NCI-H524 treated with DMSO at 0.1 percent for 48 hours (cell line): ENCODE measurements at places on chromosomes 11 and 22.

DNA sequence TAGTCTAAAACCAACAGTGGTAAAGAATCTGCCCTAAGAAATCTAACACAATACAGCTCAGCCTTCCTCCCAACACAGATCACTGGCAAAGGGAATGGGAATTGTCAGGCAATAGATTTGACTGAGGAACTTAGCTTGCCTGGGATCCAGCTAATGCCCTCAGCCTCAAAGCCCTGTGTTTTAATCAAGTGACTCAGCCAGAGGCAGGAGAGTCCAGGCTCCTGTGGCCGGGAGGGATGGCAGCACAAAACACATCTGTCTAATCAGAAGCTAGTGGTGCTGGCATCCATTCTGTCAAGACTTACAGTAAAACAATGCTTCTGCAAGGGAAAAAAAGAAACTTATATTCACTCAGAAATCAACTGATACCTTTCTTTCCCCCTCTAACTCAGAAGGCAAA, 5.6 kb downstream of the SYTL2 start:
- DNase-seq, result no peak

- no peak for DNase-seq
Measured at GRCh38 chr22:46687048-46687444, 51.0 kb downstream of the CERK start.

- DNase-seq, result no peak
Measured at GRCh38 chr22:27154717-27155116, 497.3 kb downstream of the MIAT start.

GRCh38 chr11:124799348-124800225, 619 bp downstream of the MSANTD2 start:
- DNase-seq, result no peak

GRCh38 chr11:127247261-127247851, 246.8 kb upstream of the KIRREL3 start:
- DNase-seq, result no peak

GRCh38 chr11:91396236-91397133, 828.1 kb upstream of the FAT3 start:
- DNase-seq, result no peak

GRCh38 chr22:32578752-32579151, 104.1 kb downstream of the FBXO7 start:
- DNase-seq, result no peak

GRCh38 chr11:35554491-35555437, 29.3 kb upstream of the PAMR1 start:
- no peak for DNase-seq

DNA sequence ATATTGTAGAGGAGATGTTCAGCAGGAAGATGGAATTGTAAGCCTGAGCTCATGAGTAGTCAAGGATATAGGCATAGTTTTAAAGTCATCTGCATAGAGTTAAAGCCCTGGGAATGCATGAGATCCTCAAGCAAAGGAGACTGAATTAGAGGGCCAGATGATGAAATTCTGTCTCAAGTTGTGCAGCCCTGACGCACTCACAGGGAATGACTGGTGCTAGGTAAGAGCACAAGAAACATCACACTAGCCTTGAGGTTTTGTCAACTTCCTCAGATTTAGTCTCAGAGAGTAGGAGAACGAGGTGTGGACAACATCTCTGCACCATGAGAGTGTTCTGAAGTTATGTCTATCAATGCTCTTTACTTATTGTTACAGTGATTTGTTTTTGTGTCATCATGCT, 5.8 kb downstream of the RAB38 start:
- no peak for DNase-seq

GRCh38 chr11:120695939-120696338, 184.4 kb downstream of the GRIK4 start:
- DNase-seq, result no peak

GRCh38 chr11:77353131-77353530, 51.6 kb upstream of the GDPD4 start:
- DNase-seq, result no peak

DNA sequence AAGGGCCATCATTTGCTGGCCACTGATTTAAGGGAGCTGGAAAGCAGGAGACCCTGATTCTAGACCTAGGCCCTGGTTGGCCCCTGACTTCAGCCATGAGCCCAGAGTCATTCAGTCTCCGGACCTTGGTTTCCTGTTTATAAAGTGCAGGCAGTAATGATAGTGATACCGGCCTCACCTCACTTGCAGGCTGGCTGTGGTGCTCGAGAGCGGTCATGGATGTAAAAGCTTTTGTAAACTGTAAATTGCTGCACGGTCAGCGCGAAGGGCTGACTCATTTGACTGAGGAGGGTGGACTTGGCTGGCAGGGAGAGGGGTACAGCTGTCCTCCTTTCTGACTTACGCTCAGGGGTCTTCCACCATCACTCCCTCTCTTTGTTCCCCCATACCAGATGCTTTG, 37.4 kb downstream of the FBLN1 start:
- no peak for DNase-seq

DNA sequence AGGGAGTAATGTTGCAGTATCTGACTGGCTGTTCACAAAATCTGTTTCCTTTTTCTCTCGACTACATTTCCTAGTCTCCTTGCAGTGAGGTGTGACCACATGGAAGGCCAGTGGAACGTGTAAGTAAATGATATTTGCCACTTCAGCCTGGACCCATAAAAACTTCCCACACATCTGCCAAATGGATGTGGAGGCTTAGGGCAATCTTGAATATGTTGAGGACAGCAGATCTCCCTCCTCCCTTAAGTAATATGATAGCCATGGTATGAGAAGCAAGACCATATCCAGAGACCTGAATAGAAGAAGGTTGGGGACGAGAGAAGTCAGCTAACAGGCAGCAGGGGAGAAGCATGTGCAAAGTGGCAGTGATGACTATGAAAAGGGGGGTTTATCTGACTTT, 33.0 kb upstream of the C11orf87 start:
- peak; percentile 8 for DNase-seq
